ENCODE measurements at places on chromosomes 7 and 10.

GRCh38 chr10:132987671-132988571, 45.6 kb upstream of the CFAP46 start:
- DNase-seq: no peak

DNA sequence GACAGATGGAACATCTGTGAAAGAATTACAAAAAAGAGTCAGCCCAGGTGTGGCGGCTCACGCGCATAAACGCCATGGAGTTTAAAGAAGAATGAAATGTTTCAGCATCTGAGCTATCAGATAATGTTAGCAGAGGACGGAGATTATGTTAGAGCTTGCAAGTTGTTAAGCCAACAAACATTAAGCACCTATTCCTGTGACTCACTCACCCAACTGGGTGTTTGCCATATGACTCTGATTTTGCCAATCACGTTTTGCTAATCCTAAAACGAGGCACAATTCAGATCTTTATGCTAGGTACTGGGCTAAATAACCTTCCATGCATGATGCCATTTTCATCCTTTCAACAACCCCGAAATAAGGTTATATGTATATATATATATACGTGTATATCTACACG, 29.0 kb upstream of the CCNY start:
- no peak for DNase-seq

GRCh38 chr10:9911488-9911887, 1106.2 kb upstream of the CELF2 start:
- no peak for DNase-seq

DNA sequence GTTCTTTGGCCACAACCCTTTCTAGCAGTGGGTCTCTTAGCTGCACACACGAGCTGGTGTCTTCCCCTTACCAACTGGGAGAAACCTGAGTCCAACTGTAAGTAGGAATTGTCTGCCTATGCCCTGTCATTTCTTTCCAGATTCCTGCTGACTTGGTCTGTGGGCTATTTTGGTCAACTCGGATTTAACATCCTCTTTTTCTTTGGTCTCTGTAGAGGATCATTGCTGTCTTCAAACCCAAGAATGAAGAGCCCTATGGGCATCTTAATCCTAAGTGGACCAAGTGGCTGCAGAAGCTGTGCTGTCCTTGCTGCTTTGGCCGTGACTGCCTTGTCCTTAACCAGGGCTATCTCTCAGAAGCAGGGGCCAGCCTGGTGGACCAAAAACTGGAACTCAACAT, 10.3 kb downstream of the PI4K2A start:
- DNase-seq: no peak

- DNase-seq: no peak
Measured at GRCh38 chr7:5094641-5095040, 49.0 kb downstream of the RBAK start.

DNA sequence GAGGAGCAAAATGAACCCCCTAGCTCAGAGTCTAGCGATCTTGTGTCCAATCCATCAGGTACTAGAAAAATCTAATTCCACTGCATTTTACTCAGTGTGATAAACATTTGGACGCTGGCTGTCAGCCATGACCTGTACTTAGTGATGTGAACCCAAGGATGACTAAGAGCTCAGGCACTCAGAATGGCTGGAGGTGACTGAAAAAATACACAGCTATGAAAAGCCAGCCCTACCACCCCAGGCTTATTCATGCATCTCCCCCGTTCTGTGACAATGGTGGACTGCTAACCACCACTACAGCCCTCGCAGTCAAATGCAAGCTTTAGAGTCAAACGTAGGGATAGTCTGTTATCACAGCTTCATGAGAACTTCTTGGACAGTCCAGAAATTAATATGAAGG, 14.9 kb downstream of the AFAP1L2 start:
- no peak for DNase-seq

DNA sequence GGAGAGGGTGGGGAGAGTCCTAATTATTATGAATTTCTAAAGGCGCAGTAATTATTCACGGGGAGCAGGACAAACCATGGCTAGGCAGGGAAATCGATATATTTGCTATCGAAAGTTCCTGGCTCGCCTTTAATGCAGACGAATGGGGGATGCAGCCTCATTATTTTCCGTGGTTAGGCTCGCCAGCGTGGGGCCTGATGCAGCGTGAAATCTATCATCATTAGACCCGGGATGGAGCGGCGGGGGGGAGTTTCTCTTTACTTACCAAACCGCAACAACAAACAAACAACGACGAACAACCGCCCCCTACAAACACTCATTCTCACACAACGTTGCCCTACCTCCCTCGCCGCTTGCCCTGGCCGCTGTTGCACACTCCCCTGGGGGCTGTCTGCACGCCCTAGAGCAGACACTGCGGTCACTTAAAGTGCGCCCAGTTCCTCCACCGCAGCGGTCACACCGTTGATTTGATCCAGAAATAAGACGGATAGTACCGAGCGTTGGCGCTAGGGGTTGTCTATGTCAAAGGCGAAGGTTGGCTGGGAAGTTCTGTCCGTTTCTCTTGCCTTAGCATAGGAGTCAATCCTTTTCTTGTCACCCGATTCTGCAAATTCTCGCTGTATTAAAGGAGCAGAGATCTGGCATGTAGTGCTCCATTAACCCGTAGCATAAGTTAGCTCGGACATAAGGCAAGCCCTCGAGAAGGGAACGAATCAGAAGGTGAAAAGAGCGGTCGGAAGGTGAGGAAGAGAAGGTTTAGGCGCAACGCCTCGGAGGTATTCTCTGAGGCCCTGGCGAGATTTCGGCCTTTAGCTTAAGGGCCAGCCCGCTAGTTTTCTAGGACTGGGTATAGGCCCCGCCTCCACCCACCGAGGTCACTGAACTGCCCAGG, 10.4 kb downstream of the NXPH1 start:
- DNase-seq: no peak

GRCh38 chr10:24467136-24467535, 256.6 kb downstream of the ARHGAP21 start:
- DNase-seq: no peak

GRCh38 chr10:128026615-128027300, 99.5 kb downstream of the MKI67 start:
- DNase-seq: no peak

Data from NCI-H2029 (cell line).